Stimulated activated CD8-positive, alpha-beta memory T cell treated with anti-CD3 and anti-CD28 coated beads, Interleukin-12 subunit alpha, Interleukin-12 subunit beta, amount 100 ng/mL, for 1 hour (primary cell): ENCODE measurements at places on chromosomes 4 and X.

DNA sequence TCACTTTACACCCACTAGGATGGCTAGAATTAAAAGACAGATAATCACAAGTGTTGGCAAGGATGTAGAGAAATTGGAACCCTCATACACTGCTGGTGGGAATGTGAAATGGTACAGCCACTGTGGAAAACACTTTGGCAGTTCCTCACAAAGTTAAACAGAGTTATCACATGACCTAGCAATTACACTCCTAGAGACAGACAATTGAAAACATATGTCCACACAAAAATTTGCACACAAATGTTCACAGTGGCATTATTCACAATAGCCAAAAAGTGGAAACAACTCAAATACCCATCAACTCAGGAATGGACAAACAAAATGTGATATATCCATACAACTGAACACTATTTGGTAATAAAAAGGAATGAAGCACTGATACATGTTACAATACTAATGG is 5.7 kb downstream of the ZNF280C start:
- no peak for DNase-seq

- DNase-seq, result no peak
Measured at GRCh38 chr4:176321589-176321988, 1.8 kb downstream of the SPCS3 start.

- DNase-seq, result no peak
Measured at GRCh38 chr4:24578364-24578763, 6.0 kb downstream of the DHX15 start.

DNA sequence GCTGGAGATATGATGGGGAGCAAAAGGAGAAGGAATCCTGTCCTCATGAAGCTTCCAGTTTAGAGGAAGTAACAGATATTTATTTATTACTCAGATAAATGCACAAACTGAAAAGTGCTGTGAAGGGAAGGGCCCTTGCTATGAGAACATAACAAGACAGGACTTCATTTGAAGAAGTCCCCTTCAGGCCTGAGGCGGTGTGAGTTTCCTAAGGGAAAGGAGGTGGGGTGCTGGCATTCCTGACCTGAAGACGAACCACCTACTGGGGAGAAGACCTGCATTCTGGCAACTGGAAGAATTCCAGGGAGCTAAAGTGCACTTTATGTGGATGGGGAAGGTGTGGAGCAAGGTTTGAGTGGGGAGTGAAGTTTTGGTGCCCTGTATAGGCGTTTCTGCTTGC is 15.9 kb upstream of the SPARCL1 start:
- DNase-seq, result no peak

DNA sequence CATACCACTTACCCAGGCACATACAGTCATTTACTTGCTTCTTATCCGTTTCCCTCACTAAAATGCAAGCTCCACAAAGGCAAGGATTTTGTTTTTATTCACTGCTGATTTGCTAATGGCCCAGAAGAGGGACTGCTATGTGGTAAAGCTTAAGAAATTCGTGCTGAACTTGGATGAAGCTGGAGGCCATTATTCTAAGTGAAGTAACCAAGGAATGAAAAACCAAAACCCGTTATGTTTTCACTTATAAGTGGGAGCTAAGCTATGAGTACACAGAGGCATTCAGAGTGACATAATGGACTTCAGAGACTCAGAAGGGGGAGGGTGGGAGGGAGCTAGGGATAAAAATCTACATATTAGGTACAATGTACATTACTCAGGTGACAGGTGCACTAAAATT is 47.2 kb downstream of the RAB33B start:
- no peak for DNase-seq

DNA sequence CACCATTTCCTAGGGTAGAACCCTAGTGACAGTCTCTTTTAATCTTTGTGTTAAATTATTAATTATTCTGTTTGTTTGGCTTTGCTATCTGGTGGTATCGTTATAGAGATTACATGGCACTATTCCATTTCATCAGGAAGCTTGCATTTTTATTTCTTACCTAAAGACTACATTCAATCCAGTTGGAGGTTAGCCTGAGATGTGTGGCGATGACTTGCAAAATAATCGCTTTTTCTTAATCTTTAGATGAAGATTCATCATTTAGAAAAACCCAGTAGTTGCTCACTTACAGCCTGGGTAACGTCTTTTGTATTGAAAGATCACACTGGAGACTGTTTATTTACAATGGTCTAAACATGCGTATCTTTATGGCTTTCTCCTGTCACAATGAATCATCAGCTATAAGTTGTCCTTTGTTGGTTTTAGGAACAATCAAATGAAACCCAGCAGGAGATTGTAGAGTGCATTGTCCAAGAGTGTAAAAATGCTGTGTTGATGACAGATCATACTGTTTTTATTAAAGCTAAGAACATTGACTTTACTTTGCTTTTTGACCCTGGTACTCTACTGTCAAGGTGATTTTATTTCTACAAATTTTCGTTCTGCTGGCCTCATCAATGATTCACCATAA is 281.7 kb upstream of the PITX2 start:
- no peak for DNase-seq

GRCh38 chr4:54439831-54440243 is 210.7 kb downstream of the PDGFRA start:
- DNase-seq, result no peak

- DNase-seq, result no peak
Measured at GRCh38 chr4:84085986-84086385, 413.1 kb downstream of the NKX6-1 start.
